ENCODE measurements at places on chromosomes 13 and 19.

DNA sequence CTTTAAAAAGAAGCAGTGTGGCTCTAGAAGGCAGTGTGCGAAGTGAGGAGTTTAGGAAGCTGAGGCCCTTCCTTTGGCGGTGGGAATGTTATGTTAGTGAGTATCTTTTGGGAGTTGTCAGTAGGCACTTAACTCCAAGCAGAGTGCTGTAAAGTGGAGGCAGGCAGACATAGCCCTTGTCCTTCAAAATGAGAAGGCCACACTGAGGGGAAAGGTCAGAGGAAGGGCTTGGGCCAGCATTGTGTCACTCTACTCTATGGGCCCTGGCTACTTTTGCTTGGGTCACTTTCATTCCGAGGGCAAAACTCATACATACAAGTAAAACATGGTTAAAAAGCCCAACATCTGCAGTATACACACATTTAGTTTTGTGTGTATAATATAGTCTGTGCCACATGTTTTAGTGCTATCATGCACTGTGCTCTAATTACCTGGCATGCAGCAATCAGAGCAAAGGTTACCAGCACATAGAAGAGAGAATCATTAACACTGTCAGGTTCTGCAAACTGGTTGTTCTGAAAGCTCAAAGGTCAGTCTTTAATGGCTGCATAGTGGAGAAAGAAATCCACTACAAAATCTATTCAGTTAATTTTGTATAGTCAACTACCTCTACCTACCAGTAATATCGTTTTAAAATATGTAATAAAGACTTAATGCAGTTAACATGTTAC, 64.4 kb downstream of the WASF3 start:
- peak; percentile 19 for DNase-seq

DNA sequence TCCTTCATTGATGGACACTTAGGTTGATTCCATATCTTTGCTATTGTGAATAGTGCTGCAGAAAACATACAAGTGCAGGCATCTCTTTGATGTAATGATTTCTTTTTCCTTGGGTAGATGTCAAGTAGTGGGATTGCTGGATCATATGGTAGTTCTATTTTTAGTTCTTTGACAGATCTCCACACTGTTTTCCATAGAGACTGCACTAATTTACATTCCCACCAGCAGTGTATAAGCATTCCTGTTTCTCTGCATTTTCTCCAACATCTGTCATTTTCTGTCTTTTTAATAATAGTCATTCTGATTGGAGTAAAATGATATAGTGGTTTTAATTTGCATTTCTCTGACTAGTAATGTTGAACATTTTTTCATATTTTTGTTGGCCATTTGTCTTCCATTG, 116.7 kb downstream of the LMO7 start:
- DNase-seq = no peak

DNA sequence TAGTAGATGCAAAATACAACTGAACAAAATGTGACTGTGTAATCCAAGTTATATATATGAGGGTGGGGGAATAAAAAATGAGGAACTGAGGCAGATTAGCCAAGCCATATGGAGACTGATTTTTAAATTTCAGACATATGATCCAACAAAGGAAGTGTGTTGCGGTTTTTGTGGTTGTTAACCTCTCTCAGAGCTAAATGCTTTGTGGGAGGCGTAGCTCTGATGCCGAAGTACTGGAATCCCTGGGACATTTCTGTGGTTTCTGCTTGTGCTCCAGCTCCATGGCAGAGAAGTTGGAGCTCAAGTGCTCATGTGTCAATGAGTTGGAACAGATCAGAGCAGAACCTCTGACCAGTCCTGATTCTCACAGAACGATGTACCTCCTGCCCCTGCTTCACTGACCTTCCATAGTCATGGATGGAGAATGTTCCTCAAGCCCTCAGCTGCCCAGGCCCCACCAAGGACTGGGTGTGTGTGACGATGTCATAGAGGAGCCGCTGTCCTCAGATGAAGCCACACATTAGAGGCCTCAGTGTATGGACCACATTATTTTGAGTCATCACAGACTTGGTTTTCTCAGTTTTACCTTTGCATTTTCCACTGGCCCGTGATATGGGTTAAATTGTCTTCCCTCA, 107.6 kb downstream of the SOX1 start:
- DNase-seq = no peak

GRCh38 chr13:102236341-102236740, 165.5 kb downstream of the FGF14 start:
- DNase-seq = no peak

DNA sequence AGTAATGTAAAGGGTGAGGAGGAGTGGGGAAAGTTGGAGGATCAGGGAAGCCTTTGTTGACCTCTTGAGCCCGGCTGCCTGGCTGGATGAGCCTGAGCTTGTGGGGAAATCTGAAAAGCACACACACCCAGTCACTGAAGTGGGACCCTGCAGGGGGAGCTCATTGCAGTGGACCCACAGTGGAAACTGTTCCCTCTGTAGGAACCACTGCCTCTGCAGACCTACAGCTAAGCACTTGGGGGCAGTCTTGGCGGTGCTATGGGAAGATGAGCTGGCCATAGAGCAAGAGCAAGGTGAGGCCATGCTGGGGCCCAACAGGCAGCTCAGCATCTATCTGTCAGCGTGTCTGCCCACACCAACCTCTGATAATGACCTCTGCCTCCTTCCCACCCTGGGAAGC, 294.8 kb downstream of the TSHZ3 start:
- no peak for DNase-seq

- no peak for DNase-seq
Measured at GRCh38 chr13:91154558-91155353, 192.7 kb upstream of the MIR17HG start.

DNA sequence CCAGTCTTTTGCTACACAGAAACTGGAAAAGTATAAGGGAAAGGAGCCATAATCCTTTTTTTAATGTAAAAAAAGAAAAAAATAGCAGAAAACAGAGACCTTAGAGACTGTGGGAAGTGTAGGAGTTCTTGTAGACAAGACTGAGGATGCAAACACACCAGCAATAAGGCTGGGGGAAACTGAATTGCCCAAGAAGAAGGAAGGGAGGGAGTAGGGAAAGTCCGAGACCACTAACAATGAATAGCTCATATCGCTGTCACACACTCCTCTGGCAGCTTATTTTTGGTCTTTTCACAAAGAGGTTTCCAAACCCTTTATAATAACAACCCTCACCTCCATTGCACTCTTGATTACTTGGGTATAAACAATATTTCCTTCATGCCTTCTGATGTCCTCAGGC, 952.0 kb downstream of the SLITRK5 start:
- no peak for DNase-seq

GRCh38 chr19:33938821-33939220, 142.2 kb downstream of the KCTD15 start:
- DNase-seq = no peak

DNA sequence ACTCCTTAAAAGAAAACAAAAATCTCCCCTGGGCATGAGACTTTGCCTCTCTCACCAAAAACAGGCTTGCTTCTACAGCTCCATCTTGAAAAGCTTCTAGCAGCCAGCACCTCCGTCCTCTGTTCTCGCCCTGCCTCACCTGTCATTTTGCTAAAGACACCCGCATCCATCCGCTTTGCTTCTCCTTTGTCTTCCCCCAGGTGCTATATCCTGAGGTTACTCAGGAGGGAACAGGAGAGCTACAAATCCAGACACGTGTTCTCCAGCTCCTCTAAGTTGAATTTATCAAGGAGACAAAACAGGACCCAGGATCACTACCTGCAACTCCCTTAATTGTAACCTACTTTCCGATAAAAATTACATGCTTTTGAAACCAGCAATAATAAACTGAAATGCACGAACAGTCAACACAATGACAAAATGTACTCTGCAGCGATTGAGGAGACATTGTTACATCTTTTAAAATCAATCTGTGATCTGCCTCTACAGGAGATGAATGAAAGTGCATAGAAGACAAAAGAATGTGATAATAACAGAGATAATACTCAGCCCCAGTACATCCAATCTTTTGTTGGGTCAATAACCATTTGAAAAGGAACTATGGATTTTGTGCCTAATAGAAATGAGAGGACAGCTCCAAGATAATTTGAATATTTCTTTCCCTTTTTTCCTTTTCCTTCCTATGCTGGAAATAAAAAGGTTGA, 221.2 kb downstream of the DCLK1 start:
- no peak for DNase-seq

DNA sequence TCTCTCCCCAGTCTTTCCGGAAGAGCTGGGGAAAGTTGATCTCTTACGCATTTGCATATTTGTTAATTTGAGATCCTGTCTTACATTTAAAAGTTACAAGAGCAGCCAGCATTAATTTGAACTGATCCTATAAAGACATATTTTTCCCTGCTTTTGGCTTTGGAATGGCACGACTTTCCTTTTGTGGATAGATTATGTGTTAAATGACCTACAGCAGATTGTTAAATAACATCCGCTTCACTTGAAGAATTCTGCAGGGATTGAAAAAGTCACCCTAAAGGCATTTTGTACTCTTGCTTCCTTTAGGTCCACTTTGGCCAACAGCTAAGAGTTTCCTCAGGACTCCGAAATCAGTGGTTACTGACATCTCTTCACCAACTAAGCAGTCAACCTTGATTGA, 334.0 kb downstream of the TBC1D4 start:
- DNase-seq = no peak

GRCh38 chr19:23343434-23344010, 51.7 kb downstream of the ZNF91 start:
- no peak for DNase-seq

DNA sequence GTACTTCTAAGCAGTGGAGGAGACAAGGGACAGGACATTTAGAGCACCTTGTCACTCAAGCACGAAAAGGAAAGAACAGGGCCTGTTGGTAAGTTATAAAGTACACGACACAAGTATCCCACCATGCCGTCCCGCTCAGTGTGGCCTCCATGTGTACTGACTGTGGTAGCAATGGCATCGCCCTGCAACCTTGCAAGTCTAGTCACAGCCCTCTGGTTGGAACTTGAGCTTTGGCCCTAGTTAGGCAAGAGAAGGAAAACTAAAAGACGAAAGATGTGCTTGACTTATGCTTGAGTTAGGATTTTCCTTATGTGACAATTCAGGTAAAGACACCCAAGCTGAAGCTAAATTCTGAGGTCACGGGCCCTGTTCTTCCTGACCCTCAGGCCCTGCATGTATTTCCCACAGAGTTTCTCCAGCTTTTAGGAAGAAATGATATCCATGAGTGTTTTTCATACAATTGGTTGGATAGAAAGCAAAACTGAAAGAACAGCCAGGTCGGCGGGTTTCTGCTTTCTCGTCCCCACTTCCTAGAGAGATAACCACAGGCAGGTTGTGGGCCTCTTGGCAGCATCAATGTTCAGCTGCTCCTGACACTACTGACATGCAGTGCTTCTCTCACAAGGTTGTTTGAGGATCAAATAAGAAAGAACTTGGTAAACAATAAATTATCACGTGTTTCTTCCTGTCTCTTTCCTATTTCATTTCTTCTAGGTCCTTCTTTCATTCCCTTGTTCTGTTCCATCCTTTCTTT, 216.2 kb downstream of the IRS2 start:
- no peak for DNase-seq

GRCh38 chr19:7678971-7679751, 1.5 kb upstream of the TRAPPC5 start:
- no peak for DNase-seq

DNA sequence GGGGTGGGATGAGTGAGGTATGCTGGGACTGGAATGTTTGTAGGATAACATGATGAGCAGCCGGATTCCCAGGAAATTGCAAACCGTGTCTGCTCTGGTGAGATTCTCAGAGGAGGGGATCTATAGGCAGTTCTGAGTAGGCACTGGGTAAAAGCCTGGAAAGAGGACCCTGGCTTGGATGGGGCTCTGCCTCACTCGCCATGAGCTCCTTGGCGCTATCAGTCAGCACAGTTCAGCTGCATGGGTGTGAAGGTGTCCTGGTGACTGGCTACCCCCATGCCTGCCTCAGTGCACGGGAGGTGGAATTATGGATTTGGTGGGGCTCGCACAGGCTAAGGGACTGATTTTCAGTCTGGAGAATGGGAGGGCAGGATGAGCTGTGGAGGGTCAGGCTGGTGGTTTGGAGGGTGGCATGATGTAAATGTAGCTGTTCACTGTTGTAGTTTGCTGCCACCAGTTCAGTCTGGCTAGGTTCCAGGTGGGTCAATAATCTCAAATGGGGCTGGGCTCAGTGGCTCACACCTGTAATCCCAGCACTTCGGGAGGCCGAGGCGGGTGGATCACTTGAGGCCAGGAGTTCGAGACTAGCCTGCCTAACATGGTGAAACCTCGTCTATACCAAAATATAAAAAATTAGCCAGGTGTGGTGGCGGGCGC, 9.2 kb upstream of the ZNF627 start:
- no peak for DNase-seq

GRCh38 chr13:100528820-100529219, 59.8 kb downstream of the GGACT start:
- no peak for DNase-seq

- DNase-seq = peak; percentile 80
Measured at GRCh38 chr19:38229585-38230073, 5.6 kb upstream of the DPF1 start.

DNA sequence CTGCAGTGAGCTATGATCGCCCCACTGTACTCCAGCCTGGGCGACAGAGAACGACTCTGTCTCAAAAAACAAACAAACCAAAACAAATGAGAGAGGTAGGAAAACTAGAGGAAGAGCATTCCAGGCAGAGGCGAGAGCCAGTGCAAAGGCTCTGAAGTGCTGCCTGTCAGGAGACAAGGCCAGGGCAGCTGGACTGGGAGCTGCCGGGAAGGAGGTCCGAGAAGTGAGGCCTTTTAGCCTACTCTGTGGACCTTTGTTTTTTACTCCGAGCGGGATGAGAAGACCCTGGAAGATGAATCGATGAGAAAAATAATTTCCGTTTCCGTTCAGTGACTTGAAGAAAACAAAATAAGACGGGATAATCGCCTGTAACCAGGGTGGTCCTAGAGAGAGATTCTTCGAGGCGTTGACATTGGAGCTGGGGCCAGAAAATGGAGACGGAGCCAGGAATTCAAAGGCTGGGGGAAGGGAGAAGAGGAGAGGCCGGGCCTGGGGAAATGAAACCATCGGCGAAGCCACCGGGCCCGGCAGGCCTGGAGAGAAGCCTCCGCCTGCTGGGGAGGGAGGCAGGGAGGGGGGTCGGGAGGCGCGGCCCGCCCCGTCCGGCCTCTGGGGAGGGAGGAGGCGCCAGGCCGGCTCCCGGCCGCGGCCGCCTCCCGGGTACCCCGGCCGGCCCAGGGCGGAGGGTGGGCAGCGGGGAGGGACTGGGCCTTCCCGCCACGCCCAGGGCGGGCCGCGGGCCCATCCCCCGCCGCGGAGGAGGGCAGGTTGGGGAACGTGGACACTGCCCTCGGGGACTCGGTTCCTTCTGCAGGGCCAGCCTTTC, 7.8 kb upstream of the SERTAD1 start:
- DNase-seq = peak; percentile 79
